CD4-positive, alpha-beta T cell treated with Interleukin-17A for 4 hours (primary cell): ENCODE measurements at places on chromosomes 1 and 21.

GRCh38 chr1:100076319-100076718 lies 56.4 kb downstream of the SASS6 start:
- DNase-seq: no peak

DNA sequence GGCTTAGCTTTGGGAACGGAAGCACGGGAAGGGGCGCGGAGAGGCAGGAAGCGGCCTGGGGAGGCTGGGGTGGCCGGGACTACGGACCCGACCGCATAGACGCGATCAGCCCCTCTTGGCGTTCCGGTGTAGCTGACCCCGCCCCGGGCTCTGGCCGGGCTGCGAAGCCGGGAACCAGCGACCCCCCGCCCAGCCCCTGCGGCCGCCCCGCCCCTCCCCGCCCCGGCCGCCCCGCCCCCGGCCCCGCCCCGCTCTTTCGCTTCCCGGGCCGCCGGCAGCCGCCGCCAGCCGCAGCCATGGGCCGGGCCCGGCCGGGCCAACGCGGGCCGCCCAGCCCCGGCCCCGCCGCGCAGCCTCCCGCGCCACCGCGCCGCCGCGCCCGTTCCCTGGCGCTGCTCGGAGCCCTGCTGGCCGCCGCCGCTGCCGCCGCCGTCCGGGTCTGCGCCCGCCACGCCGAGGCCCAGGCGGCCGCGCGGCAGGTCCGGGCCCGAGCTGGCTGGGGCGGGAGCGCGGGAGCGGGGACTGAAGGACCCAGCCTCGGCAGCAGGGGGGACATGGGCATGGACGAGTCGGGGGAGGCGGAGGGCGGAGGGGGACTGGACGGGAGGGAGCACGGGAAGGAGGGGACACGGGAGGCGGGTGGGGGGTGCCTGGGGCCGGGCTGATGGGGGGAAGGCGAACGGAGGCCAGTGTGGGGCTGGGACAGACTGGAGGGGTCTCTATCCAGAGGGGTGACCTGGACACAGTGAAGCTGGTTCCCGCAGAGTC lies at the start of gene SELENON:
TSS of gene SELENON (plus strand) at position 259 of the 768 bp plus-strand sequence. CDS start at position 297, 38 bp downstream.
- peak; percentile 58 for DNase-seq

GRCh38 chr1:167909691-167910180 lies 4.2 kb downstream of the ADCY10 start:
- no peak for DNase-seq

- DNase-seq: no peak
Measured at GRCh38 chr1:91752324-91752723, 133.6 kb downstream of the TGFBR3 start.

GRCh38 chr1:223833948-223834347 lies 11.8 kb downstream of the TP53BP2 start:
- no peak for DNase-seq

DNA sequence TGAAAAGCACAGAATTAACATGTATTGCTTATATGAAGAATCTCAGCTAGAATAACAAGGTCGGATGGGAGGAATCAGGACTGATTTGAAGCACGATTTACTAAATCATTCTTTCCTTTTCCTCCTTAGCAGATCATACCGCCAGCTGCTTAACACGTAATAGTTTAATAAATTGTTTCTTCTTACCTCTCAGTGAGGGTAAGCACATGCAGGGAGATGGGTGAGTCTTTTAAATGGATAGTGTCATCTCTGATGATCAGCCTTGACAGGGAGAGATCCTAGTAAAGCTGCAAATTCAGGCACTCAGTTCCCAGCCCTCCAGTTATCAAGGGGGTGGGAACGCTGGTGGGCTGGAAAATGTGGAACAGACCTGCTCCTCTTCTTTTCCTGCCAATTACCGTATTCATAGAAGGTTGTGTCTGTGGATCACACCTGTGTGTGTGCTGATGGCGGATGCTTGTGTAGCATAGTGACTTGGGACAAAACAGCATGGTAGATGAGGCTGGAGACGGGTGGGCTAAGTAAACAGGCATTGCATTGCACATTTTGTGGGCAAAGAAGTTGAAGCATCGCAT lies 30.7 kb downstream of the NTPCR start:
- DNase-seq: no peak

GRCh38 chr1:37068897-37069296 lies 34.6 kb upstream of the GRIK3 start:
- no peak for DNase-seq
